ENCODE measurements at places on chromosomes 3 and 15. TPM values are rescaled to one million over a fixed set of nuclear protein-coding genes. Genes with fewer than 3 reads are reported as not detected.

Gene NEK10
- 3.5 TPM for total RNA-seq

Gene NRG4
- total RNA-seq, result not detected

Gene PLSCR5
- not detected for total RNA-seq

Gene UBA5
- total RNA-seq, result 34.4 TPM

Gene SH2D7
- not detected for total RNA-seq

Gene MITF
- total RNA-seq, result 28.4 TPM

Gene GOLGA8J
- total RNA-seq, result not detected

DNA sequence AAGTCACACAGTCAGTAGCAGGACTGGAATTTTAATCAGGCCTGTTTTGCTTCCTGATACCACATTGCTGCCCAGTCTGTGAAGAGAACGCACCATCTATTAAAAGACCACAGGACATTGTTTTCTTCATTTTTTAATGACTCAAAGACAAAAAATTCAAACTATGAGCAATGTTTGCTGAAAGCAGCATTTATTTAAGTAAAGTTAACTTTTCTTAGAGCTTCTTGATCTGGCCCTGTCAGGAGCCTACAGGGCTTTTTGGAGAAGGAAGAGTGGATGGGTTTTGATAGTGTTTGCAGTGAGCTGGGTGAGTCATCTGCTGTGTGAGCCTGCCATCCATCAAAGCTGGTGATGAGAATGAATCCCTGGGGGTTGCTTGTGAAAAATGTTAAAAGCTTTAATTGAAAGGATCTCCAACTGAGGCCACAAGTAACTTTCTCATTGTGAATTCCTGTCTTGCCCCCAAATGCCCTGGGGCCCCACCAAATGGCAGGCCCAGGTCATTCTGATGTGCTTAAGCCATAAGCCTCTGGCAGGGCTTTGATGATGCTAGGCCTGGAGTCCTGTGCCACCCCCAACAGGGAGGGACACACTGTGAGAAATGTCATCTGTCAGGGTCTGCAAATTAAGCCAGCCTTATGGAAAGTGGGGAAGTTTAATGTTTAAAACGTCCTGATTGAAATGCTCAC, 136.2 kb upstream of the PFN2 start:
- DNase-seq, result no peak

GRCh38 chr15:49187549-49188245, 17.6 kb downstream of the GALK2 start:
- DNase-seq, result no peak

- no peak for DNase-seq
These were observed 8.6 kb downstream of the PODXL2 start for GRCh38 chr3:127637546-127637945.

GRCh38 chr15:78162038-78162437, 12.9 kb downstream of the IDH3A start:
- no peak for DNase-seq

DNA sequence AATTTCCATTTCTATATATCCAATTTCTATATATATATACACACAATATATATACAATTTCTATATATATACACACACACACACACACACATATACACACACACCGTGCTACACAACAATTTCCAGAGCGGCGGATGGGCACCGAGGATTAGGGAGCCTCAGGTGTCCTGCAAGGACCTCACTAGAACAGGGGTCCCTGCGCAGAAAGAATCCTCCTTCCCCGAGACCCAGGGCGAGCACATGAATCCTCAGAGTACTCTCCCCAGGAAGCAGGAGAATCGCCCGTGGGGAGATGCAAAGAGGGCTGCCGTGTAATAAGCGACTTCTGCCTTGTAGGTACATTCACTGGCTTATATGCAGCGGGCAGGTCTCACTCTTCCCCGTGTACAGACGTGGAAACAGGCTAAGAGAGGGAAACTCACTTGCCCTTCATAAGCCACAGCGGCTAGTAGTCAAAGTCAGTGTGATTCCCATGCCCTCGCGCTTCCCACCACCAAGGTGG, 467 bp downstream of the PIF1 start:
- DNase-seq, result no peak

DNA sequence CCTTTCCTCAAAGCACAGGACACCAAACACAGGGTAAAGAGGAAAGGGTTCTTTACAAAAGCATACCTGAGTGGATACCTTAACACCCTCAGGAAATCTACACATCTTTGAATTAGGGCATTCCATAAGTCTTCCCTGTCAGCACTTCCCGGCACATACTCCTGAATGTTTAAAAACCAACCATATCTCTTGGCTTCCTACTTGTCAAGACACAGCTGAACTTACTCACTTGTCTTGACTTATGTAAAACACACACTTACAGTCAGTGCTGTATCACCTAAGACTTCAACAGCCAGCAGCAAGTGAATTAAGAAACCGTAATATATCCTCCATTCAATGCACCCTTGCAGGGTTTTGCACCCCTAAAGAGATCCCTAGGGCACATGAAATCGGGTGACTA, 17.5 kb downstream of the IL1RAP start:
- DNase-seq, result no peak

- no peak for DNase-seq
These were observed 124.8 kb upstream of the GOLIM4 start for GRCh38 chr3:168220556-168220955.

GRCh38 chr15:92920595-92921161, 20.6 kb downstream of the CHD2 start:
- no peak for DNase-seq

DNA sequence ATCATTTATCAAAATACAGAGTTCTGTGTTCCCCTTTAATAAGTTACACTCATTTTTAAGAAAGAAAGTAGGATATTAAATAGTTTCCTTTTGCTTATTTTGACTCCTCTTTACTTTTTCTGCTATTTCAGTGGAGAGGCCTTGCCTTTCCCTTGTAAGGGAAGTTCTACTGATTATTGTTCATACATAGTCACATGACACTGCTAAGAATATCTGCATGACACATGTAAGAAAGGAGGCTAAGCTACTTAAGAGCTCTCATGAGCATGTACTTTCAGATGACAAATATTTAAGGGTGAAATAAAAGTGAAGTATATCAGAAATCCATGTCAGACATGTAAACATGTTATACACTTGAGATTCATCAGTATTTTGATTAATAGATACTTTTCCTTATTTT, 39.0 kb downstream of the MYRIP start:
- DNase-seq, result no peak

- no peak for DNase-seq
These were observed 618.1 kb downstream of the ZNF385D start for GRCh38 chr3:21132896-21133295.

DNA sequence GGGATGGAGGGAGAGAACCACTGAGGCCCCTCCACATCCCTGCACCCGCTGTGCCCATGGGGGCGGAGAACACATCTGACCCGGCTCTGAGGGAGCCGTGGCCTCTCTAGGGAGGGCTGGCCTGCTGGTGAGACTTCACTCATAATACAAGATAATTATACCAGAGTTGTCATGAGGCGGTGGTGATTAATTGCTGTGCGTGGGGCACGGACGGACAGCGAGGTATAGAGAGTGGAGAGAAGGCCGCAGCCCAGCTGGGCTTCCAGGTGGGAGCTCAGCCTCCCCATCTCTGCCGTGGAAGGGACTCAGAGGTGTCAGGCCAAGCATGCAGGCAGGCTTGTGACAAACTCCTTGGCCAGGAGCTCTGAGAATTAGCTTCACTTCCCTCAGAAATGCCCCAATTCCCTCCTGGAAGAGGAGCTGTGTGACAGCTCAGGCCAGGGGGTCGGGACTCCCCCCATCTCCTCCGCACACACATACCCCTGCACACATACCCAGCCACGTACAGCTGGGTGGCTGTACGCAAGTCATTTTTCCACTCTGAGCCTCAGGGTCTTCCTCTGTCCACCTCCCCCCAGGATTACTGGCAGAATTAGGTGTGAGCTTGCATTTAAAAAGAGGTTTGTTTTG, 6.0 kb upstream of the GATA2 start:
- DNase-seq, result no peak

DNA sequence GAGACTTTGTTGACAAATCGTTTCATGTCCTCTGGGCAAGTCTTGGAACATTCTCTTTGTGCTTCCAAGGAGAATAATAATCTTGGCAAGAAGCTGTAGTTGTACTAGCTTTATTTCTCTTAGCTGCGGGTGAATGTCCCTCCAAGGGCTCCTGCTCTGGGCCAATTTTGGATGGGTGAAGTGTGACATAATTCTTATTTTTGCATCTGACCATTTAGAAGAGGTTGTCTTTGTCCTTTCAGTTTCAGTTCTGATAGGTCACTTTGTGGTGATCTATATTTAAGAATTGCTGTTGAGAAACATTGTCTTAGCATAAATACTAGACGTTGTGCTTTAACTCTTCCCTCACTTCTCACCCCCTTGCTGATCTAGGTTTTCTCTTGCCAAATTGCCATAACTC, 164.8 kb upstream of the RORA start:
- no peak for DNase-seq

- DNase-seq, result no peak
These were observed 93.3 kb downstream of the ADAMTSL3 start for GRCh38 chr15:83747050-83747717.

DNA sequence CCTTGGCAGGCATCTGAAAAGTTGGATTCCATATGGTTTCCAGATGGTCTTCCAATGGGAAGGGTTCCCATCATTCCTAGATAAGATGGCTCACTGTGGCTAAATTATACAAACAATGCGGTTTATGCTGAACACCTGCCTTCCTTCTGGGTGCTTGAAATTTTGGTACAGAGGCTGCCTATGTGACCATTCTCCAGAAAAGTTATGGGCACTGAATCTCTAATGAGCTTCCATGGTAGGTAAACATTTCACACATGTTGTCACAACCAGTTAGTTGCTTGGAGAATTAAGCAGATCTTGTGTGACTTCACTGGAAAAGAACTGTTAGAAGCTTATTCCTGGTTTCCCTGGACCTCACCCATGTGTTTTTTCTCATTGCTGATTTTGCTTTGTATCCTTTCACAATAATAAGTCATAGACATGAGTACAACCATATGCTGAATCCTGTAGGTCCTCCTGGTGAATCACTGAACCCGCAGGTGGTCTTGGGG, 30.1 kb downstream of the PLOD2 start:
- no peak for DNase-seq

DNA sequence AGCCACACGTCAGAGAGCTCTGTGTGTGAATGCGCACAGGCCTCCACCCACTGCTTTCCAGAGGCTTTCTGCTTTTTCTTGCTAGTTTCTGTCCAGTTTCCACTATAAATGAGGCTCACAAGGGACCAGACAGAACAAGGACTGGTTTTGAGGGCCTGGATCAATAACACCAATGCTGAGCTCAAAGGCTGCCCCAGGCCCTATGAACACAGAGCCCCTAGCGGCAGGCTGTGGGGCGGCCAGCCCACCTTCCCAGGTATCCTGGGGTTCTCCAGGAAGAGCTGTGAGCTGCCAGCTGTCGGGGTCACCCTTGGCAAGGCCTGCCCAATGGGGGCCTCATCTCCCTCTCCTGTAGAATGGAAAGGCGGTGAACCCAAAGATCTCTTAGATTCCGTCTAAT, 2.2 kb upstream of the ITIH3 start:
- DNase-seq, result no peak

DNA sequence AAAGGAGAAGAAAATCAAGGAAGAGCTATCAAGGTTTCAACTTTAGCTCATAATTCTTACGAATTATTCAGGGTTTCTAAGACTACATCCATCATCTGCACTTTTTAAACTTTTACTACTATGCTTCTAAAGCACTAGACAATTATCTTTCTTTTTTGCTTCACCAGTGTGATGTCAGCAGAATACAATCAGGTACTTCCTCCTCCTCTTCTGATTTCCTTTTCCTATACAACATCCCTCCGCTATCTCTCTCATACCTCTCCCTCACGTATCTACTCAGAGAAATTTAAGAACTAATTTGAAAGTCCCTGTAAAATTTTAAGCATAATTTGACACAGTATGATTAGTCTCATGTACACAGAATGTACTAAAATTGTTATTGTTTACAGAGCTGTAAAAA, 47.3 kb upstream of the USP50 start:
- DNase-seq, result no peak

GRCh38 chr3:12508291-12508700, 24.0 kb downstream of the TSEN2 start:
- no peak for DNase-seq

DNA sequence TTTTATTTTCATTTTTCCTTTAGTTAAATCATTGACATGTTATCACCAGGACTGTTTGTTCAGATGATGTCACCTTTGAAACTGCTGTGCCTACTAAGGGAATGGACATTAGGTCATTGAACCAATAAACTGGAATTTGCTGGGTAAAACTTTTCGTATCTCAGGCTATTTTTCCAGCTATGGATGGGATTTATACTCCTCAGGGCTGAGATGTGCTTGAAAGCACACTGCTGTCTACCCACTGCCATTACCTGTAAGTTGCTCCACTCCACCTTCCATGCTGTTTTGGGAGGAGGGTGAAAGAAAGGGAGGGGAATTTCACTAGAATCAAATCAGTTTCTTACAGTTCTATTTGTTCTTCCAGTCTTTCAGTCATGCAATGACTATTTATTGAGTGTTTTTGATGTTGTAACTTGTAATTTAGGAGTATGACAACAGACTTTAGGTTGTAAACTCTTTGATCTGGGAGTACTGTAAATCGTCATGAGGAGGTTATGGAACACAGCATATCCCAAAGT, 11.3 kb downstream of the EHD4 start:
- no peak for DNase-seq

- DNase-seq, result no peak
These were observed 10.3 kb upstream of the RYK start for GRCh38 chr3:134260987-134261386.

GRCh38 chr3:133376810-133377209, 23.0 kb upstream of the BFSP2 start:
- no peak for DNase-seq

DNA sequence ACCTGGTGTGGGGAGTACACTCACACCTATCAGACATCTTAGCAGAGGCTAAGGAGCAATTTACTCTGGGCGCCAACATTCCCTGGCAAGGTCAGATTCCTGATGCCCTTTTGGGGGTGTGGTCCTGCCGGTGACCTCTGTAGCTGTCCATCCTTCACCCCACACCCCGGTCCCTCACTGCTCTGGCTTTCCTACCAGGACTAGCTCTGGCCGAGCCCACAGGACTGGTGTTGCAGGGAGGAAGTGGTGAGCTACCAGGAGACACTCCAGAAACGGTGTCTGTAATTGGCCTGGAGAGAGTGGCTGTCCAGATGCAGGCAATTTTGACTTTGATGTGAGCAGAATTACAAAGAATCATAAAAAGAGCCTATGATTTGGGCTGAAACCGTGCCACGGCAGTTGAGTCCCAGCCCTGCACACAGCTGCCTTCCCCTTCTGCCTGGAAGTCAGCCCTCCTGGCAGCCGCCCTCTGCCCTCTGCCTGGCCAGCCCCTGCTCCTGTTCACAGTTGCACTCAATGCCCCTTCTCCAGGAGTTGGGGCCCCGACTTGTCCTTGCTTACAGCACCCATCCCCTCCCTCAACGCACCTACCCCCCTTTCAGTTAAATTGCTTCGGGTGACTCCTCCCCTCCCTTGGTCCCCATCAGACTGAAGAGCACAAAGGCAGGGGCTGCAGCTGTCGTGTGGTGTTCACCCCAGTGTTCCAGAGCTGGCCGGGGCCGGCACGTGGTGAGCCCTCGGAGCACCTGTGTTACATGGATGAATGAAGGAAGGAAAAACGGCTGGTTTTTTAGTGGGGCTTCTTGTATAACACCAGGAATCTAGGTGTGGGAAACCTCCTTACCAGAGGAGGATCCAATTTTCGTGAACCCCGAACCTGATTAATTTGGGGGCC, 80.2 kb upstream of the TPM1 start:
- DNase-seq, result no peak

GRCh38 chr3:42547401-42547945, 34.3 kb downstream of the SEC22C start:
- peak; percentile 73 for DNase-seq

- DNase-seq, result no peak
These were observed 13.5 kb downstream of the OR5K3 start for GRCh38 chr3:98404010-98404409.

- DNase-seq, result no peak
These were observed 40.2 kb downstream of the ARPP21 start for GRCh38 chr3:35679409-35680080.

Measured in aorta (tissue), 5 donors.